ENCODE measurements at places on chromosomes 1 and 21.

GRCh38 chr1:21756393-21757089, 26.4 kb downstream of the USP48 start:
- DNase-seq, result no peak

GRCh38 chr1:182608845-182609610, 4.8 kb upstream of the RGS16 start:
- DNase-seq, result no peak

DNA sequence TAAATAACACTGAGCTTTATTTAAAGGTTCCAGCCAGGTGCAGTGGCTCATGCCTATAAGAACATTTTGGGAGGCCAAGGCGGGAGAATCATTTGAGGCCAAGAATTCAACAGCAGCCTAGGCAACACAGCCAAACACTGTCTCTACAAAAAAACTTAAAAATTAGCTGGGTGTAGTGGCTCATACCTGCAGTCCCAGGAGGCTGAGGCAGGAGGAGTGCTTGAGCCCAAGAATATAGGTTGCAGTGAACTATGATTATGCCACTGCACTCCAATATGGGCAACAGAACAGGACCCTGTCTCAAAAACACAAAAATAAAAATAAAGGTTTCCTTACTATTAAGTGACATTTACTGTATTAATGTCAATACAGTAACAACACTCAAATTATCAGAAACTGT, 2.1 kb downstream of the TAF12 start:
- DNase-seq, result peak; percentile 12

- no peak for DNase-seq
Measured at GRCh38 chr1:206798384-206798996, 26.2 kb upstream of the IL10 start.

DNA sequence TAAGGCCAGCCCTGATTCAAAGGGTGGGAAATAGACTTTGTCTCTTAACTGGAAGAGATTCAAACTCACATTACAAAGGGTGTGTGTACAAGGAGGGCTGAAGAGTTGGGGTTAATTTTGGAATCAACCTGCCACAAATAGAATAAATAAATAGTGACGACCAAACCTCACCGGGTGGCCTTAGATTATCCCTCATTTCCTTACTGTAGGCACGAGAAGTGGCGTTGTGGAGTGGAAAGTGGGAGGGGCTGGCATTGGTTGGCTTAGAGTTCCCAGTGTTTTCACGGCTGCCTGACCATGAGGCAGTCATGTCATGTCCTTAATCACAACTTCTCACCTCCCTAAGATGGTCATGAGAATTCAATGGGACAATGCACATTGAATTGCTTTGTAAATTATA, 21.3 kb upstream of the RUNX1 start:
- no peak for DNase-seq

DNA sequence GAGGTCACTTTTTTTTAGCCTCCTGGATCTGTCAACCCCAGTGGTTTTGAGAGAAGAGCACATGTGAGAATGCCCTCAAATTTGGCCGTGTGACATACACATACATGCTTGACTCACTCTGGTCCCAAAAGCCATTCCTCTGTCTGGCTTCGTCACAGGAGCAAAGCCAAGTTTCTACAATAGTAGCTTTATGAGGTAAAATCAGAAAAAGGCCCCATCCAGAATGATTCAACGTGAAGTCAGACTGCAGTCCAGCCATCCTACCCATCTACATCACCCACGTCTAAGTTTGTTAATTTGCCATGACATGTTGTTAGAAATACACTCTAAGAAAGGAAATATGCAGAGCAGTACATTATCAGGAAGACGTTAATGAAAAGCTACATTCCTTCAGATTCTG, 245.2 kb downstream of the SDCCAG8 start:
- DNase-seq, result no peak

All from effector memory CD8-positive, alpha-beta T cell (primary cell).